ENCODE measurements at places on chromosomes 6 and 20. TPM values are rescaled to one million over a fixed set of nuclear protein-coding genes. Genes with fewer than 3 reads are reported as not detected.

DNA sequence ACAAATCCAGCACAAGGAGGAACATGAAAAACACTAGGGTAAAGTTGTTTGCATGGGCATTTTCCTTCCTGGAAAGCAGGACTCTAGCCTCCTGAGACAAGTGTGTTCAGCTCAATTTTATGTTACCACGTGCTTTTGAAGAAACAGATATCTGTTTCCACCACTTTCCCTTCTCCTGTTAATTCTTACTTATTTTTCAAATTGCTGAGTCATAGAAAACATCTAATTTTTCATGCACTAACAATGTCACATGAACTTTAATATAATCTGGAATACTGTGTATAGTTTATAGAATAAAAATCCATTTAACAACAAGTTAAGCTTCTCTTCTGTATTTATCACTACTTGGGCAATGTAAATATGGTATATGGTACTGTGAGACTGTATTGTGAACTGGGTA lies 174.2 kb downstream of the ISM1 start:
- H3K27me3 ChIP-seq, result no peaks in the 10 kb centered on the region
- H3K27ac ChIP-seq, result no peak overlapping the region
- H3K4me3 ChIP-seq, result no peak overlapping the region
- no peaks in the 10 kb centered on the region for H3K4me1 ChIP-seq
- DNase-seq, result no peak

DNA sequence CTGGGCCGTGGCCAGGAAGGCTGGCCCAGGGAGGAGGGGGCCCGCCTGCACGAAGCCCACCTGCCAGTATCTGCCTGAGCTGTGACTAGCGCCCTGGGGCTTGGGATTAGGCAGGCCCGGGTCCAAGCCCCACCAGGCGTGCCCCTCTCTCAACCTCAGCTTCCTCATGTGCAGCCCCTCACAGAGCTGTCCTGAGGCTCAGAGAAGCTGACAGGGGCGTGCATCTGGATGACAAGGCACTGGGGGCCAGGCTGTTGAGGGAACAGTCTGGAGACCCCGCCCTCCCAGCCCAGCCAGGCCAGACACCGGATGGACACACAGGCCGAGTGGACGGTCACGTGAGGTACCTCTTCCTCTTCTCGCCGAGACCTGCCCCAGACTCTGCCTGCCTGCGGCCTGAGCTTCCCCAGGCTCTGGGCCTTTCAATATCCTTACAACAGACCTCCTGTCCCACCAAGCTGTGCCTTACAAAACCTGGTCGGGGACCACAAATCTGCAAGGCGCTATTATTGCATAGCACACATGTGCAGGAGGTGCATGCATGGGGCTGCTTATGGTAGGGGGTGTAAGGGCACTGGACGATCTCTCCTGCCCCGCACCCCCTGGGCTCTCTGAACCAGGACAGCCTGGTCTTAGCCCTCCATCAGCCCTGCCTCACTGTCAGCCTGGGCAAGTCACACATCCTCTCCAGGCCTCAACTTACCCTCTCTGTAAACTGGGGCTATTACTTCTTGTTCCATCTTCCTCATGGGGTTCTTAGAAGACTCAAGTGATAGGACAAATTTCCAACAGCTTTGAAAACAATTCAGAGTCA lies 20.0 kb downstream of the NOL4L start:
- peak; percentile 88 for DNase-seq
- H3K4me1 ChIP-seq, result no peaks in the 10 kb centered on the region
- H3K36me3 ChIP-seq, result no peaks in the 10 kb centered on the region
- H3K4me3 ChIP-seq, result no peak overlapping the region
- H3K27me3 ChIP-seq, result no peaks in the 10 kb centered on the region
- H3K27ac ChIP-seq, result no peak overlapping the region

- no peak overlapping the region for H3K27ac ChIP-seq
- DNase-seq, result no peak
- H3K4me3 ChIP-seq, result no peak overlapping the region
- H3K36me3 ChIP-seq, result no peaks in the 10 kb centered on the region
Observed at GRCh38 chr6:157075549-157076450, 247.5 kb downstream of the TMEM242 start.

DNA sequence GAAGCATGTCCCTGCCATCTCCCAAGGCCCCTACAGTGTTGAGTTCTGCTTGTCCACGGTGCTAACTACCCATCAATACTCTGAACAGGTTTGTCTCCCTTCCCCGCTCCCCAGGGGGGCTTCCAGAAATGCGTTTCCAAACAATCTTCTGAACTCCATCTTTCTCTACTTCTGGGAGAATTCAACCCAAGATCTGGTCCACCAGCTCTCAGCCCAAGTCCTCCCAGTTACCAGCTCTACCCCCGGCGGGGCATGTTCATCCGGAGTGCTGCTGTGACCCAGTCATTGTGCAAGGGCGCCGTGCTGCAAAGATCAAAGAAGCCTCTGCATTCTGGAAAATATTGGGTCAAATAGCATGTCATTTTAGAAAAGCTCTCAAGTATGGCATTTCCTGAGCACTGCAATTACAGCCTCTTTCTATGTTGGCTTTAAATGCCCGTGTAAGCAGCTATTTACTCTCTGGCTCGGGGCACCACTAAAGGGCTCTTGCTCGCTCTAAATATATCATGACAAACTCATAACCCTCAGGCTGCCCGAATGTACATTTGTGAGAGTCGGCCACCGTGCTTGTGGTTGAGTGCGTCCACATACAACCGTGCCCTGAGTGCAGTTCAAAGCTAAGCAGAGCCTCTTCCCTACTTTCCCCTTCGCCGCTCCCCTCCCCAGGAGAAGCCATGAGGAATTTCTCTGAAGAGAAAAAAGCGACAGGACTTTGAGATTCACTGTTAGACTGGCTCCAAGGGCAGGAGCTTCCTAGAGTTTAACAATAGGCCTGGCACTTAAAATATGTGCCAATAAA lies 71.6 kb downstream of the BANF2 start:
- H3K4me3 ChIP-seq, result no peak overlapping the region
- no peak overlapping the region for H3K27ac ChIP-seq
- no peaks in the 10 kb centered on the region for H3K27me3 ChIP-seq
- DNase-seq, result no peak
- no peaks in the 10 kb centered on the region for H3K36me3 ChIP-seq
- H3K4me1 ChIP-seq, result no peaks in the 10 kb centered on the region

- peaks cover 6% of the 10 kb centered on the region for H3K36me3 ChIP-seq
- no peaks in the 10 kb centered on the region for H3K27me3 ChIP-seq
- no peak for DNase-seq
- no peaks in the 10 kb centered on the region for H3K4me1 ChIP-seq
Observed at GRCh38 chr6:148470156-148470555, 127.5 kb downstream of the SASH1 start.

DNA sequence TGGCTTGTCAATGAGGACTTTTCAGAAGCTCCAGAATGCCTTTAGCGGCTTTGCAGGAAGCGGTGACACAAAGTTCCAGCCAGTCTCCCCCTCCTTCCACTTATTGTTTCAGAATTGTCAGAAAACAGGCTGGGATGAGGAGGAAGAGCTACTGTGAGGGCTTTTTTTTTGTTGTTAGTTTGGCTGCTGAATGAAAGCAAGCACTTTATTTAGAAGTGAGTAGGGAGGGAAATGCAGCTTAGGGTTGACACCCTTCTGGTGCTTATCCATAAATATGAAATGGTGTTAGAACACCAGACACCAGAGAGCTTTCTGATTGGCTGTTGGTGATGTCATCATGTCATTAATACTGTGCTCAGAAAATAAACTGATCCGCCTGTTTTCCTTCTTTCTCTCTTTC lies 251.5 kb downstream of the SOX4 start:
- no peaks in the 10 kb centered on the region for H3K27me3 ChIP-seq
- no peaks in the 10 kb centered on the region for H3K36me3 ChIP-seq
- no peak overlapping the region for H3K27ac ChIP-seq
- no peak overlapping the region for H3K4me3 ChIP-seq

DNA sequence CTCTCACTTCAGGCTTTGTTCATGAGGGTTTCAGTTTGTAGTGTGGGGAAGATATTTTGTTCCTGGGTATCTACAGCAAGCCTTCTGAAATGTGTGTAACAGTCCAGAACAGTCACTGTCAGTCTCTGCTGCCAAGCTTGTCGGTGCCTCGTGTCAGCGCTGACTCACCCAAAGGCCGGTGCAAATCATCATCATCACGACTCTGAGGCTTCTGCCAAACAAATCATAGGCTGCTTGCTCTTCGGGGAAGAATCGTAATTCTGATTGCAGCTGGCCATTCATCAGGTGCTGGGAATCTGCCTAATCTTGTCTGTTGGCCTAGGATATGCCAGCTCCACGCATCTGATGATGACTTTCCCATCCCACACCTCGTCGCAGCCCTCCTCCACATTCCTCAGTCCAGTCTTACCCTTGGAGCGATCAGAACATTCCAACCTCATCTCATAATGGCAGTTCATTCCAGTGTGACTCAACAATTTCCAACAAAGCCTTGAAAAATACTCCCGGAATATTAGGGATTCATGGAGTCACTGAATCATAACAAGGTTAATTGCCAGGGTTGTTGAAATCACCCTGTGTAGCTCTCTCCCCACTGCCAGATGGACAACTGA lies 40.9 kb downstream of the ALDH8A1 start:
- H3K27me3 ChIP-seq, result no peaks in the 10 kb centered on the region
- DNase-seq, result peak; percentile 85
- H3K36me3 ChIP-seq, result no peaks in the 10 kb centered on the region
- peaks cover 5% of the 10 kb centered on the region for H3K4me1 ChIP-seq

Gene LIN28B
- total RNA-seq, result not detected

Gene VSX1
- not detected for total RNA-seq

Gene NNAT
- total RNA-seq, result not detected

Gene NKAIN4
- total RNA-seq, result not detected

Data from aorta (tissue), 5 donors.